ENCODE measurements at places on chromosomes 3 and 15.

- DNase-seq = peak; percentile 80
Measured at GRCh38 chr15:70474471-70475406, 288.6 kb downstream of the UACA start.

GRCh38 chr3:21484057-21484827, 266.8 kb downstream of the ZNF385D start:
- no peak for DNase-seq

DNA sequence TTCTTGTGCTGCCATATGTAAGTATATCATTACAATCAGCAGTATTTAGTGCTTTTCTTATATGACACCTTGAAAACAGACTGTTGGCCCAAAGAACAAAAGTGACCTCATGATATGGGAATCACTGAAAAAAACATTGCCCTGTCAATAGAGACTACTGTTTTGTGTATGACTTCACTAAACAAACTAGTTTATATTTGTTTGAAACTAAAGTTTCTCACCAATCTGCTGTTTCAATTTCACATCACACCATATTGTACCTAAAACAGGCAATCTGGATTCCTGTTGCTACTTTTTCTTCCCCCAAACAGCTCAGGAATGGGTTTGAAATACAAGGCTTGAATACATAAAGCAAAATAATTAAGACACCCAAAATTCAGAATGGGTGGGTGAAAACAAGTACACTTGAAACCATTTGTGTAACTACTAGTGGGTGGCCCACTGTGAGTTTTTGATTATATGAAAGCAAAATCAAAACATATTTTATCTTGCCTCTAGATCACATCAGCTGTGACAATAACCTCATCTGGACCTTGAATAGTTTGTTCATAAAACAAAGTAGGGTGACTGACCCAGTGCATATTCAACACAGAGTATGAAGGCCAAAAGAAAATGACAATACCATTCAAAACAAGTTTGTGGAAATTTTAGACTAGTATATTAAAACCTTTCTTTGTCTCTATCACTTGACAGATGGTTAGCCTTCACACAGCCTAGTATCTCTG, 5.9 kb downstream of the ZBTB20 start:
- DNase-seq = no peak

DNA sequence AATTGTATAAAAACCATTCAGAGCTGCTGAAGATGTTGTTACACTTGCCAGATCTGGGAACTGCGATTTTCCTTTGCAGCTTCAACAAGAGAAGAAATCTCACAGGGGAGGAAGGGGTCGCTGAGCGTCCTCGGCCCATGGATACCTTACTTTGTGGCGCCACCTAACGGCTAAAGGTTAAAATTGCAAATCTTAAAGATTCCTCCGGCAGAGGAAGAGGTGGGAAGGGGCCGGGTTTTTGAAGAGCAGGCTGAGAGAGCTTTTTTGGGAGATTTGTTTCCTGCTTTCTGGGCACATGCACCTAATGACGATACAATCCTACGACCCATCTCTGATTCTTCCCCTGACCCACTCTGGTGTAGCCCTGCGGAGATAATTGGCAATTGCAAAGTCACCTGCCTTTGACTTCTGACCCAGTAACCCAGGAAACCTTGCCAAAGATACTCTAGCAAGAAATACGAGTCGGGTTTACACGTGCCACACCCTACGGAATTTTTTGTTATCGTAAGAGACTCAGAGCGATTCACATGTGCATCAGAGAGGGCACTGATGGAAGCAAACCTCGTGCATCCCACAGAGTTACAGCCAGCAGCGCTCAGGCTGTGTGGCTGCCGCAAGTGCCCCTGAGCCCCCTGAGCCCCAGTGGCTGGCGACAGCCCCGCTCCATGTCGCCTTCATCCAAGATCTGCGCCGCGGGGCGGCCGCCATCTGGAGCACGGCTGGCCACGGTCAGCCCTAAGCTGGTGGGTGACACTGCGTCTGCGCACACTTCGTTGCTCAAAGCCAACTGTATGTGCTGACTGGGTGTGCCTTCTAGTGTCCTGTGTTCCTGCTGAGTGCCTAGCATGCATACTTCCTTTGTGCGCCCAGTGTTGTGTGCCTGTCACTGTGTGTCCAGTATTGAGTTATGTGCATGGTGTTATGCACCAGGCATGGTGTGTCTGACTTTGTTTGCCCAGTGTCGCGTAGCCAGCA, 55.2 kb upstream of the CHRNA7 start:
- DNase-seq = no peak

DNA sequence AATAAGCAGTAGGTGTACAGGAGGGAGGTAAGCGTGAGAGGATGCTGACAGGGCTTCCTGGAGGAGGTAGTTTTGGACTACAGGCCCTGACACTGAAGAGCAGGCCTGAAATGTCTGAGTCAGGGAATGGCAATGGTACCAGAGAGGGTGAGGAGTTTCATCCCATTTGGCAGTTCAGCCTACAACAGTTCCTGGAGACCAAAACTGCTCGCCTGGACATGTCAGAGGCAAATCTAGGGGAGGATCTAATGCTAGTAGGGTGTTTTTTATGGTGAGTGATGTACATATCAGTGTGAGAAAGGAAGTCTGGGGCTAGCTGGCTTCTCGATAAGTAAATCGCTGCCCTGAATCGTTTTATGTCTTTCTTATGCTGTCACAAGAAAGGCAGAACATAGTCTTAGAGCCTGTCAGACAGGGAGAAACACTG, 13.8 kb upstream of the TNFSF10 start:
- DNase-seq = no peak

GRCh38 chr3:177934001-177934891, 602.0 kb upstream of the KCNMB2 start:
- DNase-seq = no peak

- DNase-seq = no peak
Measured at GRCh38 chr3:125331243-125331642, 43.9 kb downstream of the ZNF148 start.

- no peak for DNase-seq
Measured at GRCh38 chr3:68007621-68008226, 353.3 kb upstream of the SUCLG2 start.

DNA sequence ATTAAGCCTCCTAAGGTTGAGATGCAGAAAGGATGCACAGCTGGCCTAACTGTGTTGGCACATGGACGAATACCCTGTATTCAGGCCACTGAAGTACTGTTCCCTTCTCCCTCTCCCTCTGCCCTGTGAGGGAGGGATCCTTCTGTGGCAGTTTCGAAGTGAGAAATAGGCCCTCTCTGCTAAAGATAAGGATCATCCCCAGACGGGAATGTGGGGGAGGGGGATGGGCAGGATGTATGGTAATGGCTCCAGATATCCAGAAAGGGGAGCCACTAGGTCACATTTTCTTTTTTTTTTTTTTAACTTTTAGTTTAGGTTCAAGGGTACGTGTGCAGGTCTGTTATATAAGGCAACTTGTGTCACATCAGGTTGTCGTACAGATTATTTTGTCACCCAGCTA, 463.1 kb downstream of the TBL1XR1 start:
- DNase-seq = no peak

DNA sequence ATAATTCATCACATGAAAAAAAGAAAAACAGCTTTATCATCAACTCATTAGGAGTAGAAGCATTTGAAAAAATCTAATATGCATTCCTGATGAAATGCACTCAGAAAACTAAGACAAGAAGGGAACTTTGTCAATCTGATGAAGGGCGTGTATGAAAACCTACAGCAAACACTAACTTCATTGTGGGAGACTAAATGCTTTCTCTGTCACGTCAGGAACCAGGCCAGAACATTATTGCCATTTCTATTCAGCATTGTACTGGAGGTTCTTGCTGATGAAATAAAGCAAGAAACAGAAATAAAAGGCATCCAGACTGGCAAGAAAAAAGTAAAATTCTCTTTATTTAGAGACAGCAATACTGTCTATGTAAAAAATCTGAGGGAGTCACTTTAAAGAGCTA, 235.2 kb downstream of the GABRB3 start:
- no peak for DNase-seq

GRCh38 chr3:113890256-113890900, 51.8 kb downstream of the GRAMD1C start:
- DNase-seq = no peak

DNA sequence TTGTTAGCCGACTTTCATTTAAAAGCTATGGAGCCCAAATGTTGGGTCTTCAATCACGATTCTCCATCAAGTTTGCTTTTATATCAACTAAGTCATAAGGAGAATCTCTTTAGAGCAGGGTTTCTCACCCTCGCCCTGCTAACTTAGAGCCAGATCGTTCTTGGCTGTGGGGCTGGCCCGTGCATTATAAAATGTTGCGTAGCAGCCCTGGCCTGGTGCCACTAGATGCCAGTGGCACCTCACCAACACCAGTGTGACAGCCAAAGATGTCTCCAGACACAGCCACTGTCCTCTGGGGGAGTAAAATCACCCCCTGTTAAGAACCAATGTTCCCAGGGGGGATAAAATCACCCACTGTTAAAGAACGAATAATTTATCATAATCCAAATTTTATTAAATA, 226.1 kb downstream of the OCA2 start:
- DNase-seq = no peak

GRCh38 chr15:38271144-38271543, 18.5 kb downstream of the SPRED1 start:
- DNase-seq = no peak

GRCh38 chr15:57053470-57053869, 135.0 kb downstream of the TCF12 start:
- DNase-seq = no peak

GRCh38 chr3:14570864-14571263, 30.7 kb upstream of the GRIP2 start:
- no peak for DNase-seq

- DNase-seq = no peak
Measured at GRCh38 chr3:18786650-18787323, 361.5 kb upstream of the KCNH8 start.

- peak; percentile 69 for DNase-seq
Measured at GRCh38 chr15:85289677-85290365, 90.6 kb upstream of the AKAP13 start.

- DNase-seq = no peak
Measured at GRCh38 chr3:9153904-9154619, 95.4 kb downstream of the SRGAP3 start.

- DNase-seq = no peak
Measured at GRCh38 chr3:147462856-147463255, 53.7 kb downstream of the ZIC1 start.

GRCh38 chr3:53030619-53031449, 15.0 kb downstream of the SFMBT1 start:
- DNase-seq = no peak

DNA sequence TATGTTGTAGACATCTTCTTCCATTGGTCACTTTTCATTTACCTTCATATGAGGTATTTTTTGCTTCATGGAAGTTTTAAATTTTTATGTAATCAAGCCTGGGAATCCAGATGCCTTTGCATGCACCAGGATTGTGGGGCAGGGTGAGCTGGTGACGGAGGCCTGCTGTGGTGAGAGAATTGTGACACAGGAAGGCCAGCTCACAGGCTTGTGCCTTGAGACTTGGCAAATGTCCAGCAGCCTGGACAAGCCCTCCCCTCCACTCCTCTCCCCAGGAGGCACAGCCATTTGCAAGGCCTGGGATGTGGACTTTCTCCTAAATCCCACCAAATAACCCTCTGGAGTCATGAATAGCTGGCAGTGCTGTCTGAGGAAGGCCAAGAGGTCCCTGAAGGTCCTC, 67.4 kb downstream of the RHCG start:
- DNase-seq = no peak

DNA sequence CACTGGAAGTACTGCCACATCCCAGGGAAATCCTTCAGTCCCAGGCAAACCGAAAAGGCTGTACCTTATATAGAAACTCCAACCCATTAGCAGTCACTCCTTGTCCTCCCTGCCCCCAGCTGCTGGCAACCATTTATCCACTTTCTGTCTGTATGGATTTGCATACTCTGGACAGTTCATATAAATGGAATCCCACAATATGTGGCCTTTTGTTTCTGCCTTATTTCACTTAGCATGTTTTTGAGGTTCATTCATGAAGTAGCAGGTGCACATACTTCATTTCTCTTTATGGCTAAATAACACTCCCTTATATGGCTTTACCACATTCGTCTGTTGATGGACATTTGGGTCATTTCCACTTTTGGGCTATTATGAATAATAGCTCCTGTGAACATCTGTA, 51.6 kb upstream of the CMTM8 start:
- DNase-seq = no peak

DNA sequence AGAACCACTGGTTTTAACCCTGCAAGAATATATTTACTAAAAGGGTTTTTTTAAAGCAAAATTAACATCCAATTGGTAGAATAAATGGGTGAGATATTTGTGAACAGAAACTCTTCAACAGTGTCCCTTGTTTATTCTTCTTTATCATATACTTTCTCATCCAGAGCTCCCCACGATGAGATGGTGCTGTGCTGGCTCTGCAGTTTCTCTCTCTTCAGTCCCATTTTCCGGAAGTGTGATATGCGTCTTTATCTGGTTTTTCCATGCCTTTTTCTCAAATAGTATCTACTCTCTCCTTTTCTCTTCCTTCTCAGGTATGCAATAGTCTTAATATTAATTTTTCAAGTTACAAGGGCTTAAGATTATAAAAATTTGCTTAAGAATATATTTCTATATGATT, 1.5 kb downstream of the EAF2 start:
- DNase-seq = no peak

DNA sequence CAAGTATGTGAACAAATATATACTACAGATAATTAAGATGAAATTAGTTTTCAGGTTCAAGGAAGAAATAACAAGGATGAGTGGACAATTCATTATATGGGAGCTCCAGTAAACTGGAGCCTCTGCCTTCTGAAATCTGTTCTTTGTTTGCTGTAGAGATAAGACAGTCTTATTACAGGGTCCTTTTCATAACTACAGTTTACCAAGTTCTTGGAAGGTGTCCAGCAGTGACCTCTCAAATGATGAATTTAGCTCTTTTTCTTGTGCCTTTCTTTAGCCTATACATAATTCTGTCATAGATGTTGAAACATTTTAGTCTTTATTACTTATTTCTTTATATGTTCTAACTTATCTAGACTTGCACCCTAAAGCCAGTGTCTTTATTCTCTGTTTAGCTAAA, 89.7 kb upstream of the GBE1 start:
- no peak for DNase-seq

DNA sequence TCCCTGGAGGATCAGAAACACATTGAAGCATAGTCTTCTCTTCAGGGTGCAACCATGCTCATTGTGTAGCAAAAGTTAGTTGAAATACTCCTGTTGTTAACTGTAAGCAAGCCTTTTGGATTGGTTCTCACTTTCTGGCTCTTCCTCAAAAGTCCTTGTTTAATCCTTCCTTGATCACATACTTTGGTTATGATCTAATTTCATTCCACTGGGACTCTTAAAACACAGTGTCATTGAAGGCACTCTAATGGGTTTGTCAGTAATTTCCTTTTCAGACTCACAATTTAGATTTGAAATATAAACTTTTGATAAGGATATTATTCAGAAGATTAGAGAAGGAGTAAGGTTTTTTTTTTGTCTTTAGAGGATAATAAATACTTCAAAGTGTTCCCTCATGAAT, 451.7 kb upstream of the SGO1 start:
- no peak for DNase-seq

DNA sequence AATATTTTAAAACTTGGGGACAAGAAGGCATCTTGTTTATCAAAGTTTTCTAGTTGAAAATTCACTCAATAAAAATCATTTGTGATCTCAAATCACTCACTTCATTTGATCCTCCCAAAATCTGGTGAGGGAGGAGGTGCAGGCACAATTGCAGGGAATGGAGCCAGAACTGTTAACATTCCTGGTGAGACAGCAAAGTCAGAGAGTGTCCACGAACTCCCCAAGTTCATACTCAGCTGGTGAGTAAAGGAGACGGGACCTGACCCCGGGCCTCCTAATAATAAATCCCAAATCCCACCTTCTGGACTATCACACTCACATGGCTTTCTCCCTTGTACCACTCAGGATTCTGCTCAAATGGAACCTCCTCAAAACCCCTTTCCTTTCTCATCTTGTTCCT, 252.3 kb upstream of the LRTM1 start:
- DNase-seq = no peak

GRCh38 chr3:146106986-146107385, 54.0 kb downstream of the PLOD2 start:
- no peak for DNase-seq

Data from Right ventricle myocardium inferior (tissue), 1 donor.